ENCODE measurements at places on chromosomes 3 and 15.
A peak's percentile ranks its signal among the peaks of the same experiment; 100 is the strongest.

DNA sequence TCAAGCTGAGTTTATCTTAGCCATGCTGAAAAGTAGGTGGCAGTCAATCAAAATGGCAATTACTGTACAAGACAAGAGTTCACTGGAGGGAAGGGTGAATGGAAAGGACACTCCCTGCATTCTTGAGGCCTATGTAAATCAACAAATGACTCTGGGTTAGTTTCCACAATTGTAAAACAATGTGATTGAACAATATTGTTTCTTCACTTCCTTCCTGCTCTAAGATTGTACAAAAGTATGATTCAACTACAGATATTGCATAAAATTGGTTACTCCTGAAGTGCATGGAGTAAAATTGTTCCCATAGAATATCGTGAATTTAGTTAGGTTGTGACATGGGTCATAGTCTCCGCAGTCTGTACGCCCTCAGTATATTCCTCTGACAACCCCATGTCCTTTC lies 277.6 kb downstream of the LPP start:
- no peak for DNase-seq

- no peak for DNase-seq
Measured at GRCh38 chr3:182268711-182269110, 524.6 kb upstream of the ATP11B start.

GRCh38 chr3:143975554-143976152 lies 4.0 kb downstream of the DIPK2A start:
- no peak for DNase-seq

DNA sequence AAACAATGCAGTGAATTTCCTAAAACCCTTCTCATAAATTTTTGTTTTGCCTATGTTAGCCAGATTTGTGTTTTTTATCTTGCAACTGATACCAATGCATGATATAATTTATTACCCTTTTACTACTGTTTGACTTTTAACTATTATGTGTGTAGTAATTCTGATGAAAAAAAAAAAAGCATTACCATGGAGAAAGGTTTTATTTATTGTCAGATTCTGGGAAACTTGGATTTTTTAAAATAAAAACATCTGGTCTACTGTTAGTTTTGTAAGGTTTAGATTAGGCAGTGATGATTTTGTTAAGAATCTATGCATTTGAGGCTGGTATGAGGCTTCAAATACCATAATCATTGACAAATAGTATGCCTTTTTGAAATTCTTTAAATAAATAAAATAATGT lies 470.4 kb upstream of the ROBO1 start:
- DNase-seq, result no peak

GRCh38 chr15:82127581-82127980 lies 81.8 kb upstream of the MEX3B start:
- DNase-seq, result no peak

DNA sequence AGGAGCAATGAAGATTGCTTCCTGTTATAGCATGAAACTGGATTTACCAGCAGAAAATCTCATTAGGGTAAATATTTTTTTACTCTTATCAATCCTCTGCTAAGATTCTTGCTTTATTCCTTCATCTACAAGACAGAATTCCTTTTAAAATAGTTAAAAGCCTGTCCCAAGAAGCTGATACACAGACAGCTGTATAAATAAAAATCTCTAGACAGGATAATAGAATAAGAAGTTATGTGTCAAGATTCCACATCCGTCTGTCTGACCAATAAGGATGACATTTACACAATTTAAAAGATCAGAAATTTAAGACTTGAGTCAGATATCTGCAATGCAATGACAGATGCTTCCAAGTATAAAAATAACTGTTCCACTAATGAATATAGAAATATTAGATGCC lies 57.6 kb downstream of the SSR3 start:
- no peak for DNase-seq

GRCh38 chr3:141266186-141266585 lies 34.6 kb downstream of the PXYLP1 start:
- DNase-seq, result no peak

- DNase-seq, result no peak
Measured at GRCh38 chr3:170536712-170537111, 49.2 kb downstream of the SLC7A14 start.

DNA sequence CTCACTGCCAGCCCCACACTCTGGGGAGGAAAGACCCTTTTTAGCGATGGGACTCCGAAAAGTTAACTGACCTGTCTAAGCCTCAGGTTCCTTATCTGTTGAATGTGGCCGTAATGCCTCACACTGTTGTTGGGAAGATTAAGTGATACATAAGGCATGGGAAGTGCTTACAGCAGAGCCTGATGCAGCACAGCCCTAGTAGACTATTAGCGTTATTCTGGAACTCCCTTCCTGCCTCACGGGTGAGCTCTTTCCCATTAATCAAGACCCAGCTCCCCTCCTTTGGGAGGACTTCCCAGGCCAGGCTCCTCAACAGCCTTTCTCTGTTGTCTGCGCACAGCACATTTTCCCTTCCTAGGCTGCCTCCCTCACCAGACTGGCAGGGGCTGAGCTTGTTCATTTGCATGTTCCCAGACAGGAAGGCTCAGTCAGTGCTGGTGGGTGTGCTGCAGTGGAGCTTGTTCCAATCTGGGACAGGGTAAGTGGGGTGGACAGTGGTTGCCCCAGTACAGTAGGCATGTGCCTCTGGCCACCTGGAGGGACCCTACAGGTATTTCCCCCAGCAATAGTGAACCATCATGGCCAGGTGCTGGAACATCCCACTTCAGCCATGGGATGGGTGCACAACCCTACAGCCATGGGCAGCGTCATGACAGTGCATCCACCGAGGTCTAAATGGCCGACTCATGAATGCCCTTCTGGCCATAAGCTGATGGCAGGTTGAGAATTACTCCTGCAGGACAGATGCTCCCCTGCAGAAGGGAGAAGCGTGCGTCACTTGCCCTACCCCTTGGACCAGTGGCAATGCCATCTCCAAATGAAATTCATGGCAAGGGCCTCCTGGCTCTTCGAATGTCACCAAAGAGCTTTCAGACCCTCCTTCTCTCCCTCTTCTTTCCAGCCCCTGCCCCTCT lies 5.8 kb upstream of the PSTPIP1 start:
- no peak for DNase-seq

GRCh38 chr3:126394179-126394976 lies at the start of gene CFAP100:
CFAP100 (plus strand) TSS chr3:126394909; CDS start chr3:126396001, 1,092 bp downstream.
- no peak for DNase-seq

- DNase-seq, result no peak
Measured at GRCh38 chr3:12777171-12777570, 18.1 kb upstream of the TMEM40 start.

GRCh38 chr3:42814914-42815507 lies 5.8 kb downstream of the ACKR2 start:
- DNase-seq, result no peak

GRCh38 chr15:70451821-70452653 lies 311.3 kb downstream of the UACA start:
- peak; percentile 43 for DNase-seq
